ENCODE measurements at places on chromosomes 2 and 18. TPM values are rescaled to one million over a fixed set of nuclear protein-coding genes. Genes with fewer than 3 reads are reported as not detected.
A peak's percentile ranks its signal among the peaks of the same experiment; 100 is the strongest.

DNA sequence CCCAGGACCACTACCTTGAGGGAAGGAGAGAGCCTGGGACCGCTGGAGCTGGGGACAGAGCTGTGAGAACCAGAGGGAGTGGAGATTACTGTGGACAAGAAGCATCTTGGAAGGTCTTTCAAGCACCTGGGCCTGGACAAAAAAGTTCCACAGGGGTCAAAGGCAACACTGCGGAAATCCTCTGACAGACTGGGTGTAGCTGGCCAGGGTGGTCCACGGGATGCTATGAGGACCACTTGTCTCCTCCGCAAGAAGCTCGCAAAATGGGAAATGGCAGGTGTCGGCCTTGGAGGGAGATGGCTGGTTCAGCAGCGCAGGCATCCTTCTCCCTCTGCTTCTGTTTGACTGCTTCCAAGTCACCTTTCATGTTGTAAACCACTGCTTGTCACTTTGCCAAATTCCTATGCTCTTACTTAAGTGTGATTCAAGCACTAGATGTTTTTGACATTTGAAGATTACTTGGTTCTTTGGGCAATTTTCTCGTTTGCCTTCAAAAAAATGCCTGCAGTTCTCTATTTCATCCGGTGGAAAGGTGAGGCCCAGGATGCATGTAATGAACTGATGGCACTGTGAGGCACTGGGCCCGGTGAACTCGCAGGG lies 27.7 kb downstream of the KLHL29 start:
- H3K36me3 ChIP-seq = no peaks in the 10 kb centered on the region
- H3K4me3 ChIP-seq = no peak overlapping the region
- no peak for DNase-seq
- H3K27ac ChIP-seq = no peak overlapping the region
- peaks cover 2% of the 10 kb centered on the region for H3K27me3 ChIP-seq

- peak overlapping the region; percentile 7 for H3K27ac ChIP-seq
- H3K27me3 ChIP-seq = peaks cover 29% of the 10 kb centered on the region
- H3K4me1 ChIP-seq = peaks cover 20% of the 10 kb centered on the region
- H3K36me3 ChIP-seq = no peaks in the 10 kb centered on the region
These were observed 167.3 kb upstream of the GLI2 start for GRCh38 chr2:120568089-120568974.

GRCh38 chr2:216671791-216672343 lies 23.5 kb downstream of the IGFBP5 start:
- H3K4me3 ChIP-seq = no peak overlapping the region
- peaks cover 34% of the 10 kb centered on the region for H3K36me3 ChIP-seq
- no peaks in the 10 kb centered on the region for H3K4me1 ChIP-seq
- no peak for DNase-seq
- H3K27ac ChIP-seq = peak overlapping the region; percentile 77

GRCh38 chr18:46868169-46868921 lies 49.0 kb downstream of the PIAS2 start:
- peaks cover 19% of the 10 kb centered on the region for H3K36me3 ChIP-seq
- H3K27ac ChIP-seq = no peak overlapping the region
- DNase-seq = no peak
- peaks cover 23% of the 10 kb centered on the region for H3K4me1 ChIP-seq
- H3K4me3 ChIP-seq = no peak overlapping the region
- no peaks in the 10 kb centered on the region for H3K27me3 ChIP-seq

GRCh38 chr2:97348841-97349240 lies 235.9 kb downstream of the ANKRD36 start:
- no peak for DNase-seq
- H3K36me3 ChIP-seq = no peaks in the 10 kb centered on the region
- no peak overlapping the region for H3K27ac ChIP-seq
- H3K4me1 ChIP-seq = no peaks in the 10 kb centered on the region

GRCh38 chr2:8676921-8677645 lies 4.8 kb upstream of the ID2 start:
- peaks cover 3% of the 10 kb centered on the region for H3K27me3 ChIP-seq
- peak overlapping the region; percentile 81 for H3K4me3 ChIP-seq
- peaks cover 2% of the 10 kb centered on the region for H3K36me3 ChIP-seq
- DNase-seq = no peak

GRCh38 chr2:203062126-203062525 lies 47.5 kb downstream of the NBEAL1 start:
- H3K4me3 ChIP-seq = no peak overlapping the region
- no peaks in the 10 kb centered on the region for H3K27me3 ChIP-seq
- peaks cover 13% of the 10 kb centered on the region for H3K4me1 ChIP-seq
- H3K36me3 ChIP-seq = peaks cover 50% of the 10 kb centered on the region
- no peak for DNase-seq
- H3K27ac ChIP-seq = no peak overlapping the region

Gene MDH1B
- 1.3 TPM for total RNA-seq

GRCh38 chr2:106828119-106828518 lies 57.8 kb downstream of the ST6GAL2 start:
- DNase-seq = no peak
- peaks cover 73% of the 10 kb centered on the region for H3K36me3 ChIP-seq
- H3K27ac ChIP-seq = peak overlapping the region; percentile 41
- peaks cover 24% of the 10 kb centered on the region for H3K4me1 ChIP-seq
- no peaks in the 10 kb centered on the region for H3K27me3 ChIP-seq
- H3K4me3 ChIP-seq = no peak overlapping the region

Gene EDAR
- not detected for total RNA-seq

DNA sequence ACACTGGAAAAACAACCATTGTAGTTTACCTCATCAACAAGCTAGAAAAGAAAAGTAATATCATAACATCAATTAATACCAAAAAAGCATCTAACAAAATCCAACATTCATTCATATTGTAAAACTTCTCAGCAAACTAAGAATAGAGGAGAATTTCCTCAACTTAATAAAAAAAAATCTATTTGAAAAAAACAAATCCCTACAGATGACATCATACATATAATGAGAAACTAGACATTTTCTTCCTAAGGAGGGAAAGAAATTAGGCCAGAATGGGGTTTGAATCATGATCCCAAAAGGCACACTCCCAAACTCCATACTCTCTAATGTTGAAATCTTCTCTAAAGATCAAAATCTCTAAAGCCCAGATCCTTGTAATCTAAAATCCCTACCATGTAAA lies 460.0 kb downstream of the IRS1 start:
- peaks cover 13% of the 10 kb centered on the region for H3K4me1 ChIP-seq
- H3K27me3 ChIP-seq = no peaks in the 10 kb centered on the region
- no peak for DNase-seq
- H3K36me3 ChIP-seq = no peaks in the 10 kb centered on the region
- no peak overlapping the region for H3K27ac ChIP-seq

DNA sequence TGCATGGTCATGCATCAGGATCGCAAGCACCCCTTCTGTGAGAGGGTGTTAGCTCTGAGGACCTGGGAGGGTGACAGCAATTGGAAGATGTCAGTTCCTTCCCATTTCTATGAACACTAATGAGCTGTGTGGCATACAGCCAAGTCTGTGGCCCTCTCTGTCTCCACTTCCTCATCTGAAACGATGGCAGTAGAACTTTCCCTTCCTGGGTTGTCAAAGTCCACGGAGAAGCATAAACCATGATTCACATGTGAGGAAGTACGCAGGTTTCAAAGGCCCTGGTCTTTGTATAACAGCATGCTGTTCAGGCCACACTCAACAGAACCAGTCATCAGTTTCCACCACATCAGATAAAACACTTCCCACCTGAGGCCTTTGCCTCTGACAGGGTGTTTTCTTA lies 167.4 kb upstream of the RAB6C start:
- peaks cover 2% of the 10 kb centered on the region for H3K27me3 ChIP-seq
- no peak overlapping the region for H3K4me3 ChIP-seq
- no peak for DNase-seq
- H3K4me1 ChIP-seq = no peaks in the 10 kb centered on the region

- no peaks in the 10 kb centered on the region for H3K36me3 ChIP-seq
- H3K27me3 ChIP-seq = no peaks in the 10 kb centered on the region
- H3K4me1 ChIP-seq = no peaks in the 10 kb centered on the region
- no peak overlapping the region for H3K4me3 ChIP-seq
- no peak for DNase-seq
- H3K27ac ChIP-seq = no peak overlapping the region
These were observed 1224.8 kb downstream of the SUCLG1 start for GRCh38 chr2:83234246-83234645.

GRCh38 chr2:172354347-172354746 lies 73.0 kb upstream of the ITGA6 start:
- H3K27me3 ChIP-seq = no peaks in the 10 kb centered on the region
- no peak for DNase-seq

DNA sequence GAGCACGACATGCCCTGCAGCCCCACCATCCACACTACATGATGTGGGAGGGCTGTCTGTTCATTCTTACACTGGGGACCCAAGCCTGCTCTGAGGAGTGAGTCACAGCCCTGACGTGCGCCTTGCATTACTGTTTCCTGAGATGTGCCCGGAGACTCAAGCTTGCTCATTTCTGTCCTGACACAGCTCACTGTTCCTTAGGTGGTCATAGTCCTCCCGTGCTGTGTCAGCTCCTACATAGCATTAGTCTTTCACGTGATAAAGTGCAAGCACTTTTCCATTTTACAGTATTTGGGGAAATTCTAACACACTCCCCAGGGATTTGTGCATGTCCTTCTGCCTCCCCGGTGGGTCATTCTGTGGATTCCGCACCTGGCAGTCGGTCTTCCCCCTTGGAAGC lies 46.2 kb upstream of the TRIM43B start:
- H3K27me3 ChIP-seq = peaks cover 13% of the 10 kb centered on the region
- no peak for DNase-seq
- no peak overlapping the region for H3K4me3 ChIP-seq
- H3K36me3 ChIP-seq = no peaks in the 10 kb centered on the region
- H3K27ac ChIP-seq = no peak overlapping the region

- no peak overlapping the region for H3K27ac ChIP-seq
- H3K27me3 ChIP-seq = peaks cover 14% of the 10 kb centered on the region
- DNase-seq = no peak
These were observed 290.2 kb upstream of the PARD3B start for GRCh38 chr2:204255071-204255470.

- no peak overlapping the region for H3K27ac ChIP-seq
- no peak for DNase-seq
- no peak overlapping the region for H3K4me3 ChIP-seq
- H3K4me1 ChIP-seq = no peaks in the 10 kb centered on the region
These were observed 352.4 kb upstream of the PKDCC start for GRCh38 chr2:41695198-41696113.

DNA sequence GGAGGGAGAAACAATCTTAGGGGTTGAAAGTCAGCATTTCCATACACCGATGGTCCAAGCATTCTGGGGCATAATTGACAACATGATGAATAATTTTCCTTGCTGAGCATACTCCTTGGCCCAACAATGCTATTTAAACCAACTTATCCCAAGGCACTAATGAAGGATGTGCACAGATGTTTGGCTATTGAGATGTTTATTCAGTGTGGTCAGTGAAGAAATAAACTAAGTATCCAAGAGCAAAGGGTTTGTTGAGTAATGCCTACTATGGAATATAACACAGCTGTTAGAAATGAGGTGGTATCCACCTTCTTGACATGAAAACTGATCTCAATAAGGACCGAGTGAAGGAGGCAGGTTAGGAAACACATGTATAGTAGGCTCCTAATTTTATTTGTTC lies 53.9 kb upstream of the RAB6D start:
- no peaks in the 10 kb centered on the region for H3K4me1 ChIP-seq
- H3K4me3 ChIP-seq = no peak overlapping the region
- DNase-seq = no peak
- no peak overlapping the region for H3K27ac ChIP-seq
- H3K27me3 ChIP-seq = peaks cover 75% of the 10 kb centered on the region

- no peak for DNase-seq
- H3K4me1 ChIP-seq = no peaks in the 10 kb centered on the region
- no peak overlapping the region for H3K4me3 ChIP-seq
- no peak overlapping the region for H3K27ac ChIP-seq
- H3K36me3 ChIP-seq = no peaks in the 10 kb centered on the region
- H3K27me3 ChIP-seq = no peaks in the 10 kb centered on the region
These were observed 92.1 kb downstream of the GALR1 start for GRCh38 chr18:77341527-77342325.

Gene CACNB4
- total RNA-seq = 3.4 TPM
